ENCODE measurements at places on chromosomes 6 and 20. TPM values are rescaled to one million over a fixed set of nuclear protein-coding genes. Genes with fewer than 3 reads are reported as not detected.

Gene TRIM10
- total RNA-seq = not detected

Gene DLK2
- 5.1 TPM for total RNA-seq

Gene FAM184A
- not detected for total RNA-seq

Gene NOL7
- 74.3 TPM for total RNA-seq

Gene GPX5
- total RNA-seq = not detected

Gene PRICKLE4
- total RNA-seq = 0.81 TPM

Gene ULBP1
- total RNA-seq = 0.94 TPM

Gene BLTP3A
- 5.9 TPM for total RNA-seq

Gene ACSS2
- 11.9 TPM for total RNA-seq

Gene COL20A1
- total RNA-seq = 0.81 TPM

Gene SRSF3
- total RNA-seq = 652 TPM

Gene TREM2
- total RNA-seq = not detected

Gene FABP7
- total RNA-seq = not detected

Gene CALHM4
- total RNA-seq = not detected

Gene ATP6V1G2
- 0.72 TPM for total RNA-seq

Gene HSPA1L
- total RNA-seq = 1.1 TPM

Gene OR2H2
- total RNA-seq = not detected

Gene OR2B2
- total RNA-seq = not detected

Gene TBXT
- total RNA-seq = not detected

Gene BCAS4
- 30.7 TPM for total RNA-seq

Gene SCUBE3
- total RNA-seq = 0.07 TPM

Gene CUTA
- 180 TPM for total RNA-seq

Gene NUDT3
- total RNA-seq = 6.5 TPM

Gene TMEM217
- total RNA-seq = 0.60 TPM

Gene OPN5
- total RNA-seq = not detected

Gene ZSCAN23
- total RNA-seq = not detected

Gene CTAGE9
- not detected for total RNA-seq

Gene TCF15
- total RNA-seq = not detected

Gene NKAPL
- total RNA-seq = not detected

Gene C2
- total RNA-seq = 0.23 TPM

Gene AVP
- not detected for total RNA-seq

Gene ANKRD66
- total RNA-seq = not detected

Gene ZFP64
- total RNA-seq = 20.7 TPM

Gene FUT9
- not detected for total RNA-seq

Gene GSTA2
- total RNA-seq = not detected

All from A549 treated with GW870086 at 1 μM for 4 hours (cell line).